Choroid plexus epithelial cell (primary cell): ENCODE measurements at places on chromosomes 2 and 18.

GRCh38 chr2:207983641-207984042 is 41.7 kb downstream of the PLEKHM3 start:
- no peak for DNase-seq

GRCh38 chr2:199370150-199370780 is 87.5 kb downstream of the SATB2 start:
- DNase-seq, result no peak

DNA sequence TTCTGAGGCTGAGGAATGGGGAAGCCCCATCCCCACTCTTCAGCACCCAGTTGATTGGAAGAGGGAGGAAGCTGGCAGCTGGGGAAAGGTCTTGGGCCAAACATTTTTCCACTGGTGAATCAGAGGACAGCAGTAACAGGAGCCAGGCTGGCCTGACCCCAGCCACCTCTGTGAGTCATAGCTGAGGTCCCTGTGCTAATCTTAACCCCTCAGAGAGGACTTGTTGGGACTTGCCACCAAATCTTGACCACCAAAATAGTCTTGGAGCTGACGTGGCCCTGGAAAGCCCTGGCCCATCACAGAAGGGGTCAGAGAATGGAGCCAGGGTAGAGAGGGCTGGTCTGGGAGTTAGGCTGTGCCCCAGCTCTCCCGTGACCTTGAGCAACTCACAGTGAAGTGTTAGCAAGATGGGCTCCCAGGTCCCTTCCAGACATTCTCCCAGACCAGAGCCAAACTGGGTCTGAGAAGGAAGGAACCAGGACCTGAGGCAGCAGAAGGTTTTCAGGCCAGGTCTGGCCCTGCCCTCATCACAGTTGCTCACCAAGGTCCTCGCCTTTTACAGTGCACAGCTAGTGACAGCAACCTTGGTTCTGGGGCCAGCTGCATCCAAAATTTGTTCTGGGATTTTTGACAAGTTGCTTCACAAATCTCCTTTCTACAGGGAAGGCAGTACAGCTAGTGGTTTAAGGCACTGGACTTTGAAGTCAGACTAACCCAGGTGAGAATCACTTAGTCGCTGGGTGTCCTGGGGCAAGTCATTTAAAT is 266.6 kb downstream of the CYP26B1 start:
- DNase-seq, result peak; percentile 70

- no peak for DNase-seq
These were observed 12.3 kb upstream of the SETBP1 start for GRCh38 chr18:44668270-44668975.

- DNase-seq, result peak; percentile 20
These were observed 207.7 kb downstream of the BCL2 start for GRCh38 chr18:63111671-63112402.

GRCh38 chr2:2156881-2157280 is 174.2 kb downstream of the MYT1L start:
- no peak for DNase-seq

GRCh38 chr18:77049938-77050337 is 82.6 kb downstream of the MBP start:
- DNase-seq, result no peak

DNA sequence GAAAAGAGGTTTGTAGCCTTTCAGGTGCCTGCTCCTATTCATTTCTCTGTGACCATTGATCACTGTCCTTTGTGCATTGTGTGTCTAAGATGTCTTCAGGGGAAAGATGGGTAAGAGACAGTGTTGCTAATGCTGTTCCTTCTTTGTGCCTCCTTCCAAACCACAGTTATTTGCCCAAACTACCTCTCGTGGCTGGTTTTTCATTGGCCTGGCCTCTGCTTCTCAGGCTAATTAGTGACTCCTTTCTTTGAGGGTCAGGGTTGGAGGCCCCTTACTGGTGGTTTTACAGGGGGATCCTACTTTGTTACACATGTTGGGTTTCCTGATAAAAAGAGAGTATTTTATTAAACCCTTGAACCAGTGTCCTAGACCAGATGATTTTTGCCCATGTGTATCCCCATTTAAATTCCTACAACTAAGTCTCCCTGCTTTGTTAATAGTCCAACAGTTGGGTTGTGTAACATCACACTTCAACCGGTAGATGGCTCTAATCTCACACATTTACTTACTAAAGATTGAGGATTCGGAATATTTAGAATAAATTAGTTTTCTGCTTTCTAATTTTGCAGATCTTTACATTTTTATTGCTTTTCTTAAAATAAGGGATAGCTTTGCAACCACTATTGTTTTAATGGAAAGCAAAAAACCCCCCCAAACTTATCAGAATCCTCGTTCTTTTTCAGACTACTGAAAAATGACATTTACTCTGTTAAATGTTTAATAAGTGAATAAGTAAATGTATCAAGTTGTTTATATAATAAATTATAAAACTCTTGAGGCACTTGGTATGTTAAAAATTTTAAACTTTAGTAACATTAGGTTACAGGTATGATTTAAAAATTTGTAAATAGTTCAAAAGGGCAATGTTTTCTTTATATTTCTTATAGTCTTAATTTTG is 2.4 kb downstream of the MARS2 start:
- peak; percentile 80 for DNase-seq

- DNase-seq, result peak; percentile 96
These were observed 246.7 kb downstream of the BABAM2 start for GRCh38 chr2:28137221-28137620.

- peak; percentile 68 for DNase-seq
These were observed 16.7 kb downstream of the ZNF638 start for GRCh38 chr2:71348302-71348701.

- DNase-seq, result no peak
These were observed 21.7 kb upstream of the APCDD1 start for GRCh38 chr18:10432781-10433180.

DNA sequence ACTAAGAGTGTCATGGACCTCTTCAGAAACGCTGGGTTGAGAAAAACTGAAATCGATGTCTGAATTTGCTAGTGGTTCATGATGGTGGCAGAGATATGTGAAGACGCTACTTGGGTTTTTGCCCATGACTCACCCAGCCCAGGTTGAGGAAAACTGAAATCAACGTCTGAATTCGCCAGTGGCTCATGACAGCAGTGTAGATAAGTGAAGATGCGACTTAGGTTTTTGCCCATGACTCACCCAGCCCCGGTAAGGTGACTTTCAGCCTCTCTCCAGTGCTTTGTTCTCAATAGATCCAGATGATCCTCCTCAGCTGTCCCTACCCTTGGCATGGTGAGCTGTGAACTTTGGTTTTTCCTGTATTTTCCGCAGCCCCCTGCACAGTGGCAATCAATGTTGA is 105.3 kb upstream of the SIX3 start:
- DNase-seq, result no peak

DNA sequence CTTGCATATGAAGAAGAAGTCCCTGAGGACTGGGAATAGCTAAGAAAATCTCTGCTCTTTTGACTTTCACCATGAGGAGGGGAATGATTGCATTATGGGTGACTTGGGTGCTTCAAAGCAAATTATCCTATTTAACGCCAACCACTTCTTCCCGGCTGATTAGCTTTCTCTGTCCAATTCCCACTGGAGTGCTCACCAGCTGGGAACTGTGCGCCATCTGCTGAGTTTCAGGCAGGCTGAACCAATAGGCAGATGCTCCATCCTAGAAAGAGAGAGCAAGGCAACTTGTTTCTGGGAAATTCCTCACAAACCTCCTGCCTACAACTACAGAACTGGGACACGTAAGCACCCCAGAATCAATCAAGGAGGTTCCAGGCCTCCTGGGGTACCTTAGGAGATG is 49.4 kb downstream of the POLE4 start:
- DNase-seq, result no peak

DNA sequence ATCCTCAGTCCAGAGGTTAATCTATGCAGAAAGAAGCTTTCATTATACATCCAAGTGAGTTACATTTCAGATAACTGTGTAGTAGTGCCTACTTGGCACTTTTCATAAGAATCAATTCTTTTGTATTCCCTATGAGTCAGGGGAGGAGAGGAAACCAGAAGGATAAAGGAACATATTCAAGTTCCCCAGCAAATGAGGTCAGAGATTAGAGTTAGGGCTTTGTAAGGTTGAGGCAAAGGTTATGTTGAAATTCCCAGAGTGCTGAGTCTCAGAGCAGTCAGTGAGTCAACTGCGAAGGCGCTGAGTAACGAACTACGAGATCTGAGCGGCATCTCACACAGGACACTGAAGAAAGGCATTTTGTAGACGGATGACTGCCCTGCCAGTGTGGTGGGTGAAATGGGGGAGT is 25.1 kb upstream of the ME2 start:
- DNase-seq, result peak; percentile 64

DNA sequence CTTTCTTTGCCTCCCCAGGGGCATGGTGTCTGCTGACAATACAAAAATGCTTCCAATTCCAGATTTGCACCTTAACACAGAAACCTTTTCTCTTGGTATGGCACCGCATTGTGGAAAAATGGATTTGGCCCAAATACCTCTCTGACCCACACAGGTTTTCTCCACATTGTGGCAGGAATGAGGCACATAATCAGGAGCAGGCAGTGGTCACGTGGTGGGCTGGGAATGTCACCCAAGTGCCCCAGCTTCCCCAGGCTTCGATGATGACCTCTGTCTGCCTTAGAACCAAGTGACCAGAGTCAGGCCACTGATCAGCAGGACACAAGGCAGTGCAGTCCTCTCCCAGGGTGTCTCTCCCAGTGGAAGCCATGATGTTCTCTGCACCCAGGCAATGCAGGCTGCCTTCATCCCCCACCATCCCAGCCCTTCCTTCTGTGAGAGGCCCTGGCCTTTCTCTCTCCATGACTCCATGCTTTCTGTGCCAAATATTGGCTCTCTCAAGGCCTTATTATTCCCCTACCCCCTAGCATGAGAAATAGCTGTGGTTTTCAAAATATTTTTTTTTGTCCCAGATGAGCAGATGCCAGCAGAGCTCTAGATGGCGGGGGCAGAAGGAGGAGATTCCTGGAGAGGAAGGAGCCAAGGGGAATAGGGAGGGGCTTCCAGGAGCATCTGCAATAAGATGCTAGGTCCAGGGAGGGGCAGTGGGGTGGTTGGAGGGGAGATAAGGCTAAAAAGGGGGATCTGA is 198.9 kb downstream of the ACKR3 start:
- peak; percentile 83 for DNase-seq

GRCh38 chr2:43013821-43014345 is 212.5 kb downstream of the ZFP36L2 start:
- DNase-seq, result no peak

DNA sequence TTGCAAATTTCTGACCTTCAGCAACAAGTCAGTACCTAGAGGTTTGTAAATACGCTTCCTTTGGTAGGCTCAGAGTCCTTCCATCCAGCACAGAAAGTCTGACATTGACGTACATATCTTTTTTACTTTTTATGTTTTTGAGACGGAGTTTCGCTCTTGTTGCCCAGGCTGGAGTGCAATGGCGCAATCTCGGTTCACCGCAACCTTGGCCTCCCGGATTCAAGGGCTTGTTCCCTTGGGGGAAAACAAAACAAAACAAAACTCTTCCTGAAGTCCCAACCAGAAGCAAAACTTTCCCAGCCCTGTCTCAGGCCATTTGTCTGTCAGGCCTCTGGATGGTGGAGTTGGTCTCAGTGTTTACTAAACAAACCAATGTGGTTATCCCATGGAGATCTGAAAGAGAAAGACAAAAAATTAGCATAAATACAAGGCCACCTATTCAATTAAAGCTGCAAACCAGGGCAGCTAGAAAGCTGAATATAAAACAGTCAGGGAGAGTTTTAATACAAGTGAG is 29.6 kb upstream of the ATL2 start:
- peak; percentile 25 for DNase-seq

GRCh38 chr2:179460181-179460929 is 195.7 kb upstream of the SESTD1 start:
- peak; percentile 99 for DNase-seq

DNA sequence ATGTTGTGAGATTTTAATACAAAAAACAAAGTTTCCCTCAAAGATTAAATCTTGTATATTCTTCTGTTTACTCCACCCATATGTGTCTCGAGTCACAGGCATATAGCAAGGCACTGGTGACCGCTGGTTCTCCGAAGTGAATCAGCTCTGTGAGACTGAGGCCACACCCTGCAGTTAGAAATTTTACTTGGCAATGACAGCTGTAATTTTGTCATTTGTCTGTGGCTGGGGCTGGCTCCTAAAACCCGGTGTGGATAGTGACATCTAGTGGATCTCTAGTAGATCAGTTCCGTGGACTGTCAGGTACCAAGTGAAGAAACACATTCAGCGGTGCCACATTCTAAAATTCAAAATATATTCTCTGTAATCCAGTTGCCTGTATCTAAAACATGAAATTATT is 278.0 kb downstream of the NEDD4L start:
- peak; percentile 70 for DNase-seq

GRCh38 chr2:73998933-73999332 is 14.2 kb downstream of the TET3 start:
- no peak for DNase-seq

- peak; percentile 71 for DNase-seq
These were observed 199.4 kb downstream of the SPP2 start for GRCh38 chr2:234249873-234250272.

- DNase-seq, result peak; percentile 90
These were observed 24.7 kb downstream of the IL1B start for GRCh38 chr2:112811841-112812306.

DNA sequence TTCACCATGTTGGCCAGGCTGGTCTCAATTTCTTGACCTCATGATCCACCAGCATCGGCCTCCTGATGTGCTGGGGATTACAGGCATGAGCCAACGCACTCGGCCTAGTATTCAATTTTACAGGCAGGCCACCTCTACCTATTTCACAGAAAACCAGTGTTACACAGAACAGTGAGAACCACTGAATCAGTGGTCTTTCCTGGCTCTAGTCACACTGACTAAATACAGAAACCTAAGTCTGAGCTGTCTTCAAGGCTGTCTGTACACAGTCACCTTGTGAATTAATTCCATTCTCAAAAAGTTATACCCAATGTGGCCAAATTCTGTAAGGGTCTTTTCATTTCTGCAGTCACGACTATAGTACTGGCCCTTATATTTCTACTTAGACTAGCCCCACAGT is 3.5 kb downstream of the RNF149 start:
- DNase-seq, result no peak

GRCh38 chr2:128622371-128622770 is 303.7 kb upstream of the HS6ST1 start:
- no peak for DNase-seq

GRCh38 chr18:9716780-9717563 is 8.9 kb downstream of the RAB31 start:
- DNase-seq, result no peak
